Activated gamma-delta T cell treated with Interleukin-2 at 50 U/mL for 16 hours (primary cell): ENCODE measurements at places on chromosomes 12 and 14.
A peak's percentile ranks its signal among the peaks of the same experiment; 100 is the strongest.

DNA sequence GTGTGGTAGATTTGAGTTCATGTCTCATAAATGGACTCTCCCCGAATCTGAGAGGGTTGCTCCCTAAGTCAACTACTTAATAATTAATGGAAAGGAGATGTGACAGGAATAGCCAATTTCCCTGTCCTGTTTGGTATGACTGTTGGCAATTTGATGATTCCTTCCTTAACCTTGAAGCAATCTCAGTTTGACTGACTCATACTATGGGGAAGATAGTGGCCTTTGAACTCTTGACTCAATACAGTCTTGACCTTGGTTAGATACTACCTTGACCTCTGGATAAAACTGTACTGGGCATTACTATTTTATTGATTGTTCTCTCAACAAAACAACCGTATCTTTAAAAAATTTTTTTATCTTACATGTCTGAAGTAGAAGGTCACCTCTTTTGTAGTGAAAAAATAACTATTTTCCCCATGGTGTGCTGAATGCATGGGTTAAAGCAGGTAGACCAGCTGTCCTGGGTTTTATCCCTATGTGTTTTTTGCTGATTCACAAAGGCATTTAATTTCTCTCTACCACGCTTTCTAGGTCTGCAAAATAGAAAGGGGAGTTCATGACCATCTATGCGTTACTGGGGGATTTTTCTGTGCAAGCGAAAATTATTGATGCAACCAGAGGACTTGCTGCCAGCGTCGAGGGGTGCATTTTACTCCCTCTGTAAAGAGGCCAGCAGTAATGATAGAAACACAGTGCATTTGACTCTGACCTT lies 80.1 kb downstream of the ETV6 start:
- DNase-seq = no peak

DNA sequence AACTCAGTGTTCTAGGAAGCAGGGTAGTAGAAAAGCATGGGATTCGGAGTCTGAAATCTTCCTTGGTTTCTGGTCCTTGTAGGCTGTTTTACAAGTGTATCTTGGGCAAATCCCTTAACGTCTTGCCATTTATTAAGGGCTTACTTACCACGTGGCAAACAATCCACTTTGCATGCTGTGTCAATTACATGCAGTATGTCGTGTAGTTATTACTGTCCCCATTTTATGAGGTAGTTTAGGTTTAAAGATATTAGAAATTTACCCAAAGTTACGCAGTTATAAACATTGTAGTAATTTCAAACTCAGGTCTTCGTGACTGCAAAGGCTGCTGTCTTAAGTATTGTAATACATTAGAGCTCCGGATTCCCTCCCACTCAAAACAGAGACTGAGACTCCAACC lies 1.5 kb upstream of the NOVA1 start:
- no peak for DNase-seq

DNA sequence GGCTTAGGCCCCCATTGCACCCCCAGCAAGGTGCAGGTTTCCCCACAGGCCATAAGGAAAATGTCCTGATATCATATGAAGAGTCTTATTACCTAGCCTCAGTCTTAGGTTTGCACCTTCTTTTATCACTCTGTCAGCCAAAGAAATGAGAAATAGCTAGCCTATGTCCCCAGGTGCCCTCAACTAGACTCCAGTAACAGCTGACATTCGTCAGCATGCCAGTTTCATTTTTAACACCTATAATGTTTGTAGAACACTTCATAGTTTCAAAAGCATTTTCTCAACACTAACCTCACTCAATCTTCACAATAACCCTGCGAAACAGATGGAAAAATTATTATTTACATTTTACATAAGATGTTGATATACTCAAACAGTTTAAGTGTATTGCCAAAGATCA lies 24.0 kb upstream of the OR10P1 start:
- no peak for DNase-seq

GRCh38 chr12:84814664-84815245 lies 97.8 kb downstream of the SLC6A15 start:
- no peak for DNase-seq

DNA sequence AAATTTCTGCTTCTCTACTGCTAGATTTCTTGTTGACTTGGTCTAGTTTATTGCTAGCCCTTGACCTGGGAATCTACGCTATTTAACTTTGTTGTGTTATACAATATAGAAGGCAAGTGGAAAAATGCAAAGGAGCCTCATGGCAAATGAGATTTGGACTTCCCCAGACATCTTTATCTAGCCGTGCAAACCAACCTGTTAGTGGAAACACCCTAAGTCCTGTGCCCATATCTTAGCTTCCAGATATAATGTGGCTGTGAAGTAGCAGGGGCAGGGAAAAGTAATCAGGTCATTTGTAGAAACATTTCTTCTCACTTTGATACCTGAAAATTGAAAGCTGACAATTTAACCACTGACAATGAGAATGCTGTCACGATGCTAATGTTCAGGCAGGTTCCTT lies 90.7 kb upstream of the ATP2B1 start:
- no peak for DNase-seq

- DNase-seq = no peak
Measured at GRCh38 chr12:6033546-6033945, 88.5 kb upstream of the ANO2 start.

- DNase-seq = no peak
Measured at GRCh38 chr12:12079291-12079690, 8.6 kb downstream of the BCL2L14 start.

- no peak for DNase-seq
Measured at GRCh38 chr12:91871751-91872150, 273.9 kb downstream of the BTG1 start.

GRCh38 chr12:58703866-58704265 lies 216.4 kb downstream of the LRIG3 start:
- DNase-seq = no peak

DNA sequence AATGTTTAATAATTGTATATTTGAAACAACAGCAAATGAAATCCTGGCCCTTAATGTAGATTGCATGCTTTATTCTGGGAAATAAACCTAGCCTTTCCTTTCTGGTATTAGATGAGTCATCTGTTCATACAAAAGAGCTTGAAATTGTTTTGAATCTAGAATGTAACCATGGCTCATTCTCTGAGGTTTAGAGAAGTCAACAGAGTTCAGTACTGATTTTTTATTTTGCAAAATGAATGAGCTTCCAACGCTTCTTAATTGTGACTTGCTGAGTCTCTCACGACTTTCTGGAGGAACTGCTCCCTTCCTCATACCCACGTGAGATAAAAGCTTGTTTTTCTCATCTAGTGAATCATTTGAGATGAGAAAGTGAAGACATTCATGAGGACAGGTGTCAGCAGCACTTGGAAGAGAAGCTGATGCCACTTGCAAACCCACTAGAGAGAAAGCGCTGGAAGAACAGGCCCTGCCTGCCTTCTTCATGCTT lies 509.6 kb downstream of the VRK1 start:
- DNase-seq = no peak

- no peak for DNase-seq
Measured at GRCh38 chr14:100128688-100129087, 30.8 kb downstream of the DEGS2 start.

GRCh38 chr14:24607635-24608514 lies 1.6 kb downstream of the GZMH start:
- DNase-seq = no peak

DNA sequence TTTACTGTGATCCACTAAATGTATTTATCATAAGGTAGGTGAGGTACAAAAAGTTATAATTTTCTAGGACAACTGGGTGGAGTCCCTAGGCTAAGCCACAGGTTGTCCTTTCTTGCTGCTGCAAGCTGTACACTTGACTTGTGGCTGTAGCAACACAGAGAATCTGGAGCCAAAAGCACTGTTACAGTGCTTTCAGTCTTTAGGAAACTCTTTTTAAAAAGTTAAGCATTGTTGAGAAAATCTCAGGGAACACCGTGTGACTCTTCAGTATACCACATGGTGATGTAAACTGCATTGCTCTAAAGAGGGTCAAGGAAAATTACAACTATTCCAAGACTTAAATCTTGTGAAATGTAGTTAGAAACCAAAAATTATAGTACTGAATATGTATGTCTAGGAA lies 11.4 kb downstream of the SLC15A5 start:
- no peak for DNase-seq

- no peak for DNase-seq
Measured at GRCh38 chr14:94127330-94127729, 2.1 kb downstream of the IFI27L2 start.

- DNase-seq = peak; percentile 86
Measured at GRCh38 chr12:54413284-54414190, 5.5 kb downstream of the ITGA5 start.
